T-helper 9 cell (primary cell): ENCODE measurements at places on chromosomes 2 and 18.
A peak's percentile ranks its signal among the peaks of the same experiment; 100 is the strongest.

GRCh38 chr2:72106978-72107377, 40.7 kb downstream of the CYP26B1 start:
- no peak for DNase-seq

GRCh38 chr2:30756051-30756719, 51.1 kb downstream of the CAPN13 start:
- no peak for DNase-seq

DNA sequence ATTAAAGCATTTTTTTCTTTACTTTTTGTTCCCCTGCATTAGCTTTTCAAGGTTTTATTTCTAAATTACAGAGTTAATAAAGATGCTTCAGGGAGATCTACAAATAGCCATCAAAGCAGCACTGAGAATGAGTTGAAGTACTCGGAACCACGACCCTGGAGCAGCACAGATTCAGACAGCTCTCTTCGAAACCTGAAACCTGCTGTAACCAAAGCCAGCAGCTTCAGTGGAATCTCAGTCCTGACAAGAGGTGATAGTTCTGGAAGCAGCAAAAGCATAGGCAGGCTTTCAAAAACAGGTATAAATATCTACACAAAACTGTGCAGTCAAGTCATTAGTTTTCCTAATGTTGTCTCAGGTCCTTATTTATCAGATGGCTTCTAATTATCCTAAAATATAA, 102.8 kb upstream of the UBXN4 start:
- no peak for DNase-seq

GRCh38 chr18:79950515-79951341, 725 bp downstream of the SLC66A2 start:
- DNase-seq: peak; percentile 14

- DNase-seq: no peak
These were observed 46.9 kb upstream of the TAF1B start for GRCh38 chr2:9796056-9797010.

- DNase-seq: no peak
These were observed 45.6 kb downstream of the CEP192 start for GRCh38 chr18:13036622-13037320.

- DNase-seq: no peak
These were observed 41.3 kb downstream of the VPS54 start for GRCh38 chr2:63977904-63978303.

DNA sequence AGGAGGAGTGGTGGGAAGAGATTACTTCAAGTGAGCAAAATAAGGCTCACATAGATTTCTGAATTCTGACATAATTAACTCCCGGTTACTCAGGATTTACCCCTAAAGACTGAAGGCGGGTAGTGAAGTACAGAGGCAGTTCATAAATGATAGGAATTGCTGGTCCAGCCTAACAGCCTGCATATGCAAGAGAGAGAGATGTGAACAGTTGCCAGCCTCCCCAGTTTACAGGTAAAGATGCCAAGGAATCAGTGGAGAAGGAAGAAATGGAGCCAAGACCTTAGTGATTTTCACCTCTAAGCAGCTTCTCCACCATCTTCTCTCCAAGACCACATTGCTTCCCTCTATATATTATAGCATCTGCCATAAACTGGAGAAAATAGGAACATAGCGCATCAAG, 91.8 kb upstream of the THUMPD2 start:
- no peak for DNase-seq

GRCh38 chr2:143529118-143529720, 400.0 kb downstream of the ARHGAP15 start:
- DNase-seq: no peak

- DNase-seq: no peak
These were observed 19.6 kb upstream of the GULP1 start for GRCh38 chr2:188272121-188272520.

DNA sequence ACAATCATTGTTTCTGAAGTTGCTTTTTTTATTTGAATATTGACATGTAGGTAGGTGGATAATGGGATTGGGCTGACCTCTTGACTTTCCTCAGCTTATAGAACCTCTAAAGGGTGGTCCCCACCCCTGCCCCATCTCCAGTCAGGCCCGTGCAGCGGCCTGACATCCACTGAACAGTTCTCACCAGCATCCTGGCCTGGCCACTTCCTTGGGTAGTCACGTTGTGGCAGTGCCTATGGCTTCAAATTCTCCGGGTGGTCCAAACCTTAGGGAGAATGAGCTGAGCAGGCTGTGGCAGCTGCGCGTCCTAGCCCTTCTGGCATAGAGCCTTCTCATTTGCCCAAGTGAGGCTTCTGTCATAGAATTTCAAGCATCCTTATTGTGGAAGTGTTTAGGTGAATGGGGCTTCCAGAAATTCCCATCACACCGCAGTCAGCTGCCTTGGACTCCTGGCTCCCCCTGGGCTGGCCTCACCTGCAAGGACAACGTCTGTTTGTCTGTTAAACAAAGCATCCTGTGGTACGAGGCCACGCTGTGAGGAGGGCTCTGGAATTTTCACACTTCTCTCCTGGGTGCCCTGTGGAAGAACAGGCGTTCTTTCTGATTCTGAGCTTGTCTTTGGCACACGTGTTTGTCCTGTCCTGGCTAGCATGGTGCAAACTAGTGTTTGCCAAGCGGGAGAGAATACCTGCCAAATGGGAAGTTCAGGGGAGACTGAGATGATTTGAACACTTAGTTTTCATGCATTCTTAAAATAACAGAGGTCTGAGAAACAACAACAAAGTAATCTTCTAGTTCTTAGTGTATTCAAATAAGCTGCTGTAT, 31.8 kb upstream of the OTOS start:
- no peak for DNase-seq

DNA sequence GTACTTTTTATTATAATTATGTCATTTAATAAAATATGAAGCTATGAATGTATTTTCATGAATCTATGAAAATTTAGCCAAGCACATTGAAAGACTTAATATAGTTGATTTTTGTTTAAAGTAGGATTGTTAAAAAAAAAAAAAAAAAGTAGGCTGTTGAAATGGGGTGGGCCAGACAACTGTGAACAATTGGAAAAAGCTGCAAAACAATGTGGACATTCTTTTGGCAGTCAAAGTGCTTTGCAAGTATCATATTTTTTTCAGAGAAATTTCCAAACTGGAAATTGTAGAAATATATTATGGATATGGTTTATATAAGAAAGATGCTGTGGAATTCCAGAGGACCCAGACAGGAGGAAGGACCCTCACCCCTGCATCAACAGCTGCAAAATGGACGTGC, 82.1 kb downstream of the ETAA1 start:
- DNase-seq: no peak

GRCh38 chr2:2727876-2728511, 396.9 kb upstream of the MYT1L start:
- no peak for DNase-seq

GRCh38 chr2:151027151-151027550, 234.5 kb downstream of the RBM43 start:
- DNase-seq: no peak

DNA sequence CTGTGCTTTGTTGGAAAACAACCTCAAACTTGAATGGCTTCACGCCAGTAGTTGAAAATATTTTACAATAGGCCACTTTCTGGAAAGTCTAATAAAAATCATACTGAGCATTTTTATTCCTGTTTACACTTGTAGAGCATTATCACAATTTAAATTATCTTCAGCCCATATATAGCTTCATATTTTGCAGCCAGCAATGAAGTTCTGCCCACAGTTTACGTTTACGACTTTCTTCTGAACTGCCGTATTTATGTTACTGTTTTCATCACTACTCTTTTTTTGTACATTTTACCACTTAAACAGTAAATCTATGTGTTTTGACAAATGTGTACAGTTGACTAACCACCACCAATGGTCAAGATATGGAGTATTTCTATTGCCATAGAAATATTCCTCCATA, 86.2 kb downstream of the COPS8 start:
- no peak for DNase-seq

DNA sequence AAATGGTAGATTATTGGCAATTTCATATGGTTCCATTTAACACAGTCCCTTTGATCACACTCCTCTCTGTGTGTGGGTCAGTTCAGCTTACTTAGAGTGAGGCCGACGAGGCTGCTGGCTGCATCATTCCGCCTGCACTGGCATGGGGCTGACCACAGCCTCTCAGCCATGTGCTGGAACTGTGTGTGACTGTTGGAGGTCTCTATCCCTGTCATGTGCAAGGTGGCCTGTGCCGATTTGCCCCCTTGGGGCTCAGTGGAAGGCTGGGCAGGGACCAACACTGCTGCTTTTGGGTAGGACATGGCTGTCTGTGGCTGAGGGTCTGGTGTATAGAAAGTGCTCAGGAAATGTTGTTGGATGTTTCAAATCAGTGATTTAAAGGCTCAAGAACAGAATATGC, 454.0 kb upstream of the HS6ST1 start:
- DNase-seq: no peak

- no peak for DNase-seq
These were observed 39.1 kb downstream of the FN1 start for GRCh38 chr2:215396595-215397313.

DNA sequence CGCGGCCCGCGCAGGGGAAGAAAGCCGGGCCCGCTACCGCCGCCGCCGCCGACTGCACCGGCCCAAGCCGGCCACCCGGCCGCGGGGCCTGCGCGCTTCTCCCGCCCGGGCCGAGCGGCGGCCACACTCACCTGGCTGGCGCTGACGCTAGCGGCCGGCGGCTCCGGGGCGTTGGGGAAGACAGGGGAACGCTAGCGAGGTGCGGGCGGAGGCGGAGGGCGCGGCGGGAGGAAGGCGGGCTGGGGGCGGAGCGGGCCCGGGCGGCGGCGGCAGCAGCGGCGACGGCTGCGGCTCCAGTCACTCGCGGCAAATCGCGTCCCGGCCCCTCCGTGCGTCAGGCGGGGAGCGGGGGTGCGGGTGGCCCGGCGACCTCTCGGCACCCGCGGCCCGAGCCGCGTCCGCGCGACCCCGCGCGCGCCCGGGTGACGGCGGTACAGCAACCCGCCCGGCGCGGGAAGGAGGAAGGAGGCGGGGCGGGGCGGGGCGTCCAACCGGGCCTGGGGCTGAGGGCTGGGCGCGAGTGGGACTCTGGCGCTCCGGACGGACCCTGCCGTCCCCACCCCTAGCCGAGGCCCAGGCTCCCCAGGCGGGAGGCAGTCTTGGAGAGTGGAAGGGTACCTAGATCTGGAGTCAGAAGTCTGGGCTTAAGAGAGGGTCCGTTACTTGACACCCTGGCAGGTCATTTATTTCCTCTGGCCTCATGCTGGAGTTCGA, at the start of gene SESTD1:
Gene SESTD1, minus strand, starts transcription at position 465 of the 714 bp plus-strand sequence. CDS start 72,991 bp downstream, outside the sequence.
- DNase-seq: peak; percentile 41

- no peak for DNase-seq
These were observed 18.7 kb upstream of the IMPA2 start for GRCh38 chr18:11962597-11962996.

GRCh38 chr2:232860593-232861241, 9.3 kb upstream of the SNORC start:
- DNase-seq: no peak

DNA sequence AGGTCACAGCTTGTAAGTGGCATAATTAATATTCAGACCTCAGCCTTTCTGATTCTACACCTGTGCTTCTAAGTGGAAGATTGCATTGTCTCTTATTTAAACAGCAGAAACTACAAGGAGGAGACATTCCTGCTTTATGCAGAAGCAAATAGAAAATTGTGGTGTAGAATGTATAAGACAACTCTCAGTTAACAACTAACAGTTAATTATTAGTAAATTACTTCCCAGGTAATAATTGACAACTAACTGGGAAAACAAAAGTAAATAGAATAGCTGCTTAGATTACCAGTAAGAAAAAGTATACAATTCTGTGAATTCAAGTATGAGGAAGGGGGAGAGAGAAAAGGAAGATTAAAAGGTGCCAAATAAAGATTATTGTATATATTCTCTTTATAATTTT, 1210.5 kb upstream of the GYPC start:
- DNase-seq: no peak

- DNase-seq: no peak
These were observed 155.8 kb downstream of the SH3RF3 start for GRCh38 chr2:109284826-109285225.

DNA sequence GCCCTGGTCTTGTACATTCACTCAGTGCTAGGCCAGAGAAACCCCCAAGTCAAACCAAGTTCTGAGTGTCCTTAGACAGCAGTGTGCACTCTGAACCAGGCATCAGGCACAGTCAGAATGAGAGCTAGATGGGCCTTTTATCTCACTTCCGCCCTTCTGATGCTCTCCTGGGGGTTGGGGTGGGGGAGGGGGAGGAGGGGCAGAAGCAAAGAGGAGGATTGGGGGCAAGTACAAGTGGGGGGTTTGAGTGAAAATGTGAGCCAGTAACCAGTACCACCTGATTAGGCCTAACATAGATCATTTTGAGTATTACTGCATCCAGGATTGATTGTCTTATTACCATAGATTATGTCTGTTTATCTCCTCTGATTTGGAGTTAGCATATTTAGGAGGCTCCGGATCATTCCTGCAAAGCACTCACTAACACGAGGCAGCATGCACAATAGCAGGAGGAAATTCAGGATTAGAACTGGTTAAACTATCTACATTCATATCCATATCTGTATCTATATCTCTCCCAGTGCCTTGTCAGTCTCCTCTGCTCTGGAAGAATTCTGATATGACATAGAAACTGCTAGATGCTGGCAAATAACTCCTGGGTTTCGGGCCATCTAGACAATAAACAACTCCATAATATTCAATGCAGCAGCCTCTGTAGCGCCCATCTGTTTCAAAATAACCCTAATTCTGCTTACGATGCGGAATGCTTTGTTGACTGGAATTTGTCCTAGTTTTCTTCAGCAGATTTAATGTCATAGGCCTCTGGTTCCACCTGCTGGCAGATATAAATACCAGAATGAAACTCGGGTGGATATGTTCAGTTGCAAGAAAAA, 149.1 kb downstream of the RHBDD1 start:
- DNase-seq: no peak

DNA sequence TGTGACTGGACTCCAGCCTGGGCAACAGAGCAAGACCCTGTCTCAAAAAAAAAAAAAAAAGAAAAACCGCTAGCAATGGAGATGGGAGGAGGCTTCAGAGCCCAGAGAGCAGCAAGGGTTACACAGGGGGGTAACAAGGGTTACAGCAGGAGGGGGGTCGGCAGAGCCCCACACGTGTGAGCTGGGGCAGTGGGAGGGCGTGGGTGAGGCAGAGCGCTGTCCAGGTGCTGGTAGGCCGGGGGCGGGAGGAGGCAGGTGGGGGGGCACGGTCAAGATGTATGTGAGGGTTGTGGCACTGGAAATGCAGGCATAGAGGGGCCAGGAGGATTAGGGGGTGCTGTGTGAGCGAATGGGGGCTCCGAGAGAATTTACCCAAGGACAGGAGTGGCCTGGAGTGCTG, 3.4 kb downstream of the MZT2B start:
- DNase-seq: no peak

DNA sequence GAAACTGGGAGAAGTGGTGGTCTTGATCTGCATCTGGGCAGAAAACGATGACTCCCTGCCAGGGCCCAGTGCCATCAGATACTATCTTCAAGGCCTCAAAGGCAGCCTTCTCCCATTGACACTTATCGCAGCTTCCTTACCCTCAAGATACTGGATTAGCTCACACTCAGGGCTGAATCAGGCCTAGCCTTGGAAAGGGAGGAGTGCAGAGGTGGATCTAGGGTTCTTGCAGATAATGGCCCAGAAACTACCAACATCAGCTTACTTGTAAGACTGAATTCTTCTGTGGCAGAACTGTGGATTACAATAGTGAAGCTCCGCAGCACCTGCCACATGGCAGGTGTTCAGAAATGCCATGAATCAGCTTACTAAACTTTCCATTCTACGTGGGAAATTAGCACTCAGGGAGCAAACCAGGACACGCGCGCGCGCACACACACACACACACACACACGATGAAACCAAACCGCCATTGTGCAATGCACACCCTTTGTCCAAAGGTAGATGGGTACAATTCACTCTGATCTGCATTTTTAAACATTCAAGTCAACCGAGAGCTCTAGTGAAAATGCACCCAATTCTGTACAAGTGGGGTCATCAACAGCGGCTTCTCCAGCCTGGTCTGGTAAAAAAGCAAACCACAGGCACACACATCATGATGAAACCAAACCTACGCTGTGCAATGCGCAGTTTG, 26.3 kb upstream of the TMEM182 start:
- no peak for DNase-seq
